ENCODE measurements at places on chromosomes 12 and 14.

DNA sequence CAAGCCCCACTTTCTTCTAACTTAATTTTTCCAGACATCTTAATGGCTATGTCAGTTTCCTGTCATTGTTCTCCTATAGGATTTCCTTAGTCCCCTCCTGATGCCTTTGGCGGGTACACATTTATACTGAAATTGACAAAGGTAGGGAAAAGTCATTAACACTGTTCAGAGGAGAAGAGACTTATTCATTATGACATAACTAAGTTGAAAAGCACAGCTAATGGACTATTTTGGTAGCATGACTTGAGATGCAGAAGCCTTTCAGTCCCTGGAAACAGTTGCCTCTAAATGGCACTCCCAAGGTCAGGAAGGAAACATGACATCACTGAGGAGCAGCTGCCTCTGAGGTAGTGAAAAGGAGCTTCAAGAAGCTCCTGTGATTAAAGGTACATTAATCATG is 317.5 kb upstream of the KITLG start:
- no peak for DNase-seq

DNA sequence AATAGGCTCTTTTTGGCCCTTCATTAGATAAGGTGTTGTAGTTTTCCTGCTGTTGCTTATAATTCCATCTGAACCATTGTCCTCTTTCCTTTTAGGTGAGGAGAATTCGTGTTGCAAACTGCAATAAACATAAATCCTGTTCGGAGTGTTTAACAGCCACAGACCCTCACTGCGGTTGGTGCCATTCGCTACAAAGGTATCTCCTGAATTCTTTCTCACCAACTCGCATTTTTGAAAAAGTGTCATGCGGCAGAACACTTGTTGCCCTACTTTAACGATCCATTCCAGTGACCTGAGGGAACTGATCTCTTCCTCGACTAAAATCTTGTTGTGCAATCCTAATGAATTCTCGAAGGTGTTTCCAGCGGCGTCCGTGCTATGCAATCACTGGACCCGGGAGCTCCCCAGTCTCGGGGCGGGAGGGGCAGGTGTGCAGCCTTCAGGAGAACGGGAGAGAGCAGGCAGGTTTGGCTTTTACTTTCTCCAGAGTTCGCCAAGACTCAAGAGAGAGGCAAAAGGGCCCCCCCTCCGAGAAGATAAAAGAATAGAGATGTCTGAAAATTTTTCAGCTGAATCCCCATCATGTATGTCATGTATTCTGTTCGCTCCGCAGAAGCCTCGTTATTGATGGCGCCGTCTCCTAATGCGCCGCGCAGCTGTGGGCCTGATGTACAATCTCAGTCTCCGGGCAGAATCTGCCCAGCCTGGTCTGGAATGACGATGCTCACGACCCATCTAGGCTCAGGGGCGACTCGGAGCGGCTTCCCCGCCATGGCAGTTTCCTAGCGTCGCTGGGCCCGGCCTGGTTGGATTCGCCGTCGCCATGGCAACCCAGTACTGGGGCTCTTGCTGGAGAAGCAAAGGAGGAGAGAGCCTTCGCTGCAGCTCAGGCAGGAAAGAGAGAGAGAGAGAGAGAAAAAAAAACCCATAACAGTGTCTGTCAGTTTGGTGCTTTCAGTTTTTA is 38.2 kb downstream of the PLXNC1 start:
- no peak for DNase-seq

- no peak for DNase-seq
These were observed 947 bp upstream of the LRRC9 start for GRCh38 chr14:59918824-59919569.

DNA sequence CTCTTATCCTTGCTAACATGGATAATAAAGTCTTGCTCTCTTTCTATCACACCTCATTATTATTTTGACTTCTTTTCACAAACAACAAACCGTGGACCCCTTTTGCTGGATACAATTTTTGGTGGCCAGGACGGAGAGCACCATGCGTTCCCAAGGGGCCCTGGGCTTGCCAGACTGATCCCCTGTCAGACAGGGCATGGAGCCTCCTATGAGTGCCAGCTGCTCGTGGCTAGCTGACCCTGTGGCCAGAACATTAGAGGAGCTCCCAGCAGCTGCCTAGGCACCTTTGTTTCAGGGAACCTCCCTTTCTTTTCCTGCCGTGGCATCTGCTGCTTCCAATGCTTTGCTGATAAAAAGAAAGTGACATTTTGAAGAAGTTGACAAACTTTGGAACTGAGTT is 12.5 kb upstream of the CAND1 start:
- DNase-seq: no peak

GRCh38 chr14:100664841-100665510 is 61.7 kb upstream of the DLK1 start:
- DNase-seq: no peak

- peak; percentile 18 for DNase-seq
These were observed 113.4 kb downstream of the LGMN start for GRCh38 chr14:92635031-92635430.

- DNase-seq: no peak
These were observed 14.1 kb upstream of the LRP1-AS start for GRCh38 chr12:57161491-57161890.

DNA sequence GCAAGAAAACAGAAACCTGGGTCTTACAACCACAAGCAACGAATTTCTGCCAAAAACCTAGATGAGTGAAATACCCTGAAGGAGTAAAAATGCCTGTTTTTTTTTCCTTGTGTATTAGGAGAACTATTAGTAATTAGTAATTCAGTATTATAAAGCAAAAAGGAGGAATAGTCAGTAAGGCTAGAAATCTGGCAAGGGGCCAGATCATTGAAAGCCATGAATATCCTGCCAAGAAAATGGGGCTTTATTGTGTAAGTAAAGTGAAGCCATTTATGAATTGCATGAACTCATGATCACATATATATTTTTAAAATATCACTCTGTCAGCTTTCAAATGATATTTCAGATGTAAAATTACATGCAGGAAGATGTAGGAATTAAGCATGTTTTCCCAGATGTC is 57.9 kb downstream of the TXNDC16 start:
- no peak for DNase-seq

DNA sequence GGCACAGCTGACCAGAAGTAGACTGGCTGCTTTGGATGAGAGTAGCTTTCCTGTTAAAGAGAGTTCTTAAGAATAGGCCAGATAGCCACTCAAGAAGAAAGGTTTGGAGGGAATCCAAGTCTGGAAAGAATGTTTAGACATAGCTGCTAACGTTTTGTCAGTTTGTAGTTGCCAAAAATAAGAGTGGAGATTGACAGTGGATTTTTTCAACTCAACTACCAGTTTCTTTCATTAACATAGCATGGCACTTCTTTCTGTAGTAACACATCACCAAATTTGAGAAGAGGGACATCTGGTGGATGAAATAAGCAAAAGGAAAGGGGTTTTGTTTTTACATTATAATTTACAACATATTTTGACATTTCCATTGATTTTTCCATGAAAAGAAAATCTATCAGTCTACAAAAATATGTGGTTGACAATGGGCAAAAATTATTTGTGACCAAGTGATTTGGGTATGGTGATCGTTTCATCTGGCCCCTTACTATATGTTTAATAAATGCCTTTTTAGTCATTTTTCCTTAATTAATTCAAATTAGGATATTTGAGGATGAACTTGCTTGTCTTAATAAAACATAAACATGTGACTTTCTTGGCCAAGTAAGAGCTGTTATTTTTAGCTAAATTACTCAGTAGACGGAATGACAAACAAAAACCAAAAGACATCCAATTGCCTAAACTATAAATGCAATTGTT is 71.1 kb downstream of the PTPRR start:
- DNase-seq: no peak

- DNase-seq: no peak
These were observed 86.2 kb upstream of the RESF1 start for GRCh38 chr12:31872831-31873604.

GRCh38 chr12:34363050-34363673 is 340.9 kb downstream of the ALG10 start:
- no peak for DNase-seq

- no peak for DNase-seq
These were observed 137.4 kb upstream of the C14orf180 start for GRCh38 chr14:104442107-104442551.

- DNase-seq: no peak
These were observed 138.3 kb downstream of the EGLN3 start for GRCh38 chr14:33812601-33813000.

GRCh38 chr14:94170136-94170535 is 4.0 kb upstream of the PPP4R4 start:
- no peak for DNase-seq

DNA sequence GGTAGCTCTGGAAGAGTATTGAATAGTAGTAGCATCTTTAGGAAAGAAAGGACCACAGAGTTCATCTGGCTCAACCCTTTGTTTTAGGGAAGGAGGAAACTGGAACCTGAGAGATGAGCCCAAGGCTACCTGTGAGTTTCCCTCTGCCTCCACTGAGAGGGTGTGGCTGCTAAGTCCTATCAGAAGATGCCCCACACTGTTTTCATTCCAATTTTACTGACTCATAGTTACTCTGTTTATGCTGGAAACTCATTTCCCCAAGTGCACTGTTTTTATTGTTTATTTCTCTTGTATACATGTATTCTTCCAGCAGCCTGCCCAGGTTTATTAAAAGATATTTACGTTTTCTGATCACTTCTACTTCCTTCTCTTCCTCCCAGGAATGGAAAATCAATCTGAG is 127.4 kb upstream of the ARHGAP5 start:
- DNase-seq: no peak

DNA sequence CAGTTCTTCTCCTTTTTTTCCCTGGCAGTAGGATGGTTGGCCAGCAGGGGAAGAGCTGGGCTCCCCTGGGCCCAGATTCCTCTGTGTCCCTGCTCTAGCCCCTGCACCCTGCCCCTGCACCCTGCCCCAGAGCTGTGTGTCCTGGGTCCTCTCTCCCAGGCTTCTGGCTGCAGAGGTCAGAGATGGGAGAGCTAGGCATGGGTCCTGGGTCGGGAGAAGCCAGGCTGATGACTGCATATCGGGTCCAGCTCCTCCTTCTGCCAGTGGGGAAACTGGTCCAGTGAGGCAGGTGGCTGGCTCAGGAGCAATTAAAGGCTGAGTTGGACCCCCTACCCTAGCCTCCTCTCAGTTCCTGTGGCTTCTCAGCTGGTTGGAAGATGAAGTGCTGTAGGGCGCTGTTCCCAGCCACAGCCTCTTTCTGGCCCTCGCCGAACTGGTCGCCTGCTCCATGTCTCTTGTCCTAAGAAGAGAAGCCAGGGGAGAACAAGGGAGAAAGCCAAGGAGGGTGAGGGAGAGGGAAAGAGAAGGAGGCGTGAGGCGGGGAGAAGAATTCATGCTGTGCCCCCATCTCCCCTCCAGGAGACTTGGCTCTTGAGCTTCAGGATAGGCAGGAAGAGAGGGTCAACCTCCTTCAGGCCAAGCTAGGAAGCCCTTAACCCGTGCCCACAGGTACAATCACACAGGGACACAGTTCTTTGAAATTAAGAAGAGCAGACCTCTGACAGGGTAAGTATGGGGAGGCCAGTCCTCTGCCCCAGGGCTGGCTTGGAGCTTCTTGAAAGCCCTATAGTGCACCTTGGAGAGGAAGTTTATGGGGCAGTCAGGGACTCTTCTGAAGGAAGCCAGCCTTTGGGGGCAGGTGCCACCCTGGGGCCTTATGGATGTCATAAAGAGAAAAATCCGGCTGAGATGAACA is 9.5 kb downstream of the VASH1 start:
- no peak for DNase-seq

DNA sequence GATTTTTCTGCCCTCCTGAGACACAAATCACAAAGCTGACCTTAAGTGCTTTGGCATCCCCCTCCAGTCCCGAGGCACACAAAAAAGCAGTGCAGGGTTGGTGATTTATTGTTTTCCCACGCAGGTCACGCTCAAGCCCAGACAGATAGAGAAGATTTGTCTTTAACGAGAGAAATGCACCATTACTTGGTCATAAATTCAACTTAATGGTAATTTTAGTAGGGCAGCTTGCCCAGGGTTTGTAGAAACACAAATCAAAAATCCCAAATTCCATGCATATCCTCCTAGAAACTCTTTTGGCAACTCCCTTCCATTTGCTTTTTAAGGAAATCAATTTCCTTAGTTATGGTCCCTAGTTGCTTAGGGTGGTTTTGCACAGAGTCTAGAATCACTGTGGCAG is 132.6 kb downstream of the IGF1 start:
- no peak for DNase-seq

DNA sequence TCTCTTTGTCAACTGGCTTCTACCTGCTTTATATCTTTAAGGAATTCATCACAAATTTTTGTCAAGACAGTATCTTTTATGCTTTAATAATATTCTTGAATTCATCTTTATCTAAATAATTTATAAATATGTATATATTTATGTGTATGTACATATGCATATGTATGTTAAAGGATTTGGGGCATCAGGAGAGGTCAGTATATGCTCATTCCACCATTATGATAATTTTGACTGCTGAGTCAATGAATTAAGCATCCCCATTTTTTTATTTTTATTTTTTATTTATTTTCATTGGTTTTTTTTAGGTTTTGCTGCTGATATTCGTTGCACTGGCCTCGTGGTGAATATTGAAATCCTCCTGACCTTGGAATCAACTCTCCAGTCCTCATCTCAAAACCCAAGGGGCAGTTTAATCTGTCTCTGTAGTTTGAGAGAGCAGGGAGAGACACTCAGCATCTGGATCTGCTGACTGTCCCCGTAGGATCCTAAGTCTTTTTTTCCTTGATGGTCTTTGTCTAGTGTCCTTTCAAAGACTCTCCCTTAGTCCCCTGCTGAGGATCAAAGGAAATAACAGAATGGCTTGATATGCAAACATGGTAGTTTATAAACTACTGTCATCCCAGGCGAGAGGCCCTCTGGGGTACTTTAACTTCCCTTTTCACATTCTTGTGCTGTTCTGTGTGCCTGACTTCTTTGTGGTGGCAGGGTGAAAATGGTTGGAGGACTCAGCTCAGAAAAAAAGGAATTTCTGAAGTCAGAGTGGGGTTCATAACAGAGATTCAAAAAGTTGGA is 218.7 kb downstream of the DIO2 start:
- no peak for DNase-seq

- DNase-seq: no peak
These were observed 423.3 kb upstream of the RGS6 start for GRCh38 chr14:71508901-71509300.

DNA sequence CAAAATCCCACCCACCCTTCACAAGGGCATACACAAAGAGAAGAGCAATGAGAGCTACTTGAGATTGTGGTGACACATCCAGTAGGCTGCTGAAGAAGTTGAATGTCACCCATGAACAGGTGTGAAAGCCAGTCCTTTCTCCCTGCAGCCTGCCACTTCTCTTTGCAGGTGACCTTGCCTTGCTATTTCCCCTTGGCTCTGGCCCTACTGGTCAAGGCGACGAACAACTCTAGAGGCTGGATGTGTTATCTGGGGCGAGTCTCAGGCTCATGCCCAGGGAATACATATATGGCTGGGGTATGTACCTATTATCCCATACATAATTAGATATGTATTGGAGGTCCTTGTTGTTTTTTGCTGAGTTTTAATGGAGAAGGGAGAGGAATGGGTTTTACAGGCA is 70.2 kb upstream of the EGLN3 start:
- no peak for DNase-seq

DNA sequence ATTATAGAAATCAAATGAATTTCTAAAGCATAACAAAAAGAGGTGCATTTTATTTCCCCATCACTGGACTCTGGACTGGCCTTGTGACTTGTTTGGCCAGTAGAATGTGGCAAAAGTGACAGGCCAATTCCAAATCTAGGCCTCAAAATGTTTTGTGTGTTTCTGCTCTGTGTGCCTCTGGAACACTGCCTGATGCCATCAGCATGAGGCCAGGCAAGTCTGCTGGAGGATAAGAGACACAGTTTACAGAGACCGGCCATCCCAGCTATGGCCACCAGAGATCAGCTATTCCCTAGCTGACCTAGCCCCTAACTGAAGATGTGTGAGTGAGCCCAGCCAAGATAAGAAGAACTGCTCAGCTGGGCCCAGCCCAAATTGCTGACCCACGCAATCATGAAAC is 32.9 kb downstream of the ASCL1 start:
- DNase-seq: no peak

GRCh38 chr14:50025776-50026175 is 90.6 kb downstream of the VCPKMT start:
- DNase-seq: no peak
